Fibroblast of skin of scalp (primary cell): ENCODE measurements at places on chromosomes 1 and 21.

DNA sequence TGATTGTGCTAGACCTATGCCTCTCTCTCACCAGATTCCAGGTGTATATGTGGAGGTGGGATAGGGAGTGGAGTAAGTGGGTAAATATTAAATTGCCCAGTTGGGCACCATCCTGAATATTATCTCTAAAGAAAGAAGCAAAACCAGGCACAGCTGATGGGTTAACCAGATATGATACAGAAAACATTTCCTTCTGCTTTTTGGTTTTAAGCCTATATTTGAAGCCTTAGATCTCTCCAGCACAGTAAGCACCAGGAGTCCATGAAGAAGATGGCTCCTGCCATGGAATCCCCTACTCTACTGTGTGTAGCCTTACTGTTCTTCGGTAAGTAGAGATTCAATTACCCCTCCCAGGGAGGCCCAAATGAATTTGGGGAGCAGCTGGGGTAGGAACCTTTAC, at the start of gene FCER1A:
FCER1A (plus strand) TSS at position 242 of the 400 bp plus-strand sequence; CDS start at position 271, 29 bp downstream.
- no peak for DNase-seq

GRCh38 chr1:22176258-22176657, 33.4 kb upstream of the WNT4 start:
- DNase-seq: no peak

- DNase-seq: peak; percentile 94
These were observed 121.2 kb downstream of the SPSB1 start for GRCh38 chr1:9413877-9414213.

- no peak for DNase-seq
These were observed 10.4 kb downstream of the WRAP73 start for GRCh38 chr1:3639397-3639911.

GRCh38 chr1:91913018-91913417, 27.1 kb upstream of the TGFBR3 start:
- peak; percentile 26 for DNase-seq

DNA sequence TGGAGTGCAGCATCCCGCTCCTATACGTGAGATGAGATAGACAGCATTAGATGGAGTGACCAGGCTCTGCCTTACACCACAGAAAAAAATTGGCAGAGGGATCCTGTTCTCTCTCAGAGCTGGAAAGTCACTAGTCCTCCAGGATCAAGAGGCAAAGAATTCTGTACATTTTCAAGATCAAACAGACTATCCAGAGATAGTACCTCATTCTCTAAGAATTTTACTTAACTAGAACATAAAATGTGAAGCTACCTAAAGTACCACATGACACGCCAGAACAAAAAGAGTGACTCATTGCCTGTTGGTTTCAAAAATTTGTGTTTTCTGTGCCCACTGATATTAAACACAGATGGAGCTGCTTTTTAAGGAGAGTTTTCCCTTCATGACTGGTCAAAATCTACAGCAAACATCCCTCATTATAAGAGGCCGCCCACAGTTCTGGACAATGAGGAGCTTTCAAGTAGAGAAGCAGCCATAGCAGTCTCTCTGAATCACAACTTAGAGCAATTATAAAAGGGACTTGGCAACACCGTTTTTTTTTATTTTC, 32.3 kb downstream of the CD160 start:
- peak; percentile 94 for DNase-seq
